Cerebellum (tissue), 4 donors: ENCODE measurements at places on chromosomes 6 and 20.

- DNase-seq = no peak
These were observed 37.6 kb upstream of the CHMP4B start for GRCh38 chr20:33773412-33774089.

- DNase-seq = no peak
These were observed 40.3 kb downstream of the KIF6 start for GRCh38 chr6:39684790-39685488.

GRCh38 chr6:9606435-9607134 lies 808.3 kb downstream of the TFAP2A start:
- DNase-seq = no peak

DNA sequence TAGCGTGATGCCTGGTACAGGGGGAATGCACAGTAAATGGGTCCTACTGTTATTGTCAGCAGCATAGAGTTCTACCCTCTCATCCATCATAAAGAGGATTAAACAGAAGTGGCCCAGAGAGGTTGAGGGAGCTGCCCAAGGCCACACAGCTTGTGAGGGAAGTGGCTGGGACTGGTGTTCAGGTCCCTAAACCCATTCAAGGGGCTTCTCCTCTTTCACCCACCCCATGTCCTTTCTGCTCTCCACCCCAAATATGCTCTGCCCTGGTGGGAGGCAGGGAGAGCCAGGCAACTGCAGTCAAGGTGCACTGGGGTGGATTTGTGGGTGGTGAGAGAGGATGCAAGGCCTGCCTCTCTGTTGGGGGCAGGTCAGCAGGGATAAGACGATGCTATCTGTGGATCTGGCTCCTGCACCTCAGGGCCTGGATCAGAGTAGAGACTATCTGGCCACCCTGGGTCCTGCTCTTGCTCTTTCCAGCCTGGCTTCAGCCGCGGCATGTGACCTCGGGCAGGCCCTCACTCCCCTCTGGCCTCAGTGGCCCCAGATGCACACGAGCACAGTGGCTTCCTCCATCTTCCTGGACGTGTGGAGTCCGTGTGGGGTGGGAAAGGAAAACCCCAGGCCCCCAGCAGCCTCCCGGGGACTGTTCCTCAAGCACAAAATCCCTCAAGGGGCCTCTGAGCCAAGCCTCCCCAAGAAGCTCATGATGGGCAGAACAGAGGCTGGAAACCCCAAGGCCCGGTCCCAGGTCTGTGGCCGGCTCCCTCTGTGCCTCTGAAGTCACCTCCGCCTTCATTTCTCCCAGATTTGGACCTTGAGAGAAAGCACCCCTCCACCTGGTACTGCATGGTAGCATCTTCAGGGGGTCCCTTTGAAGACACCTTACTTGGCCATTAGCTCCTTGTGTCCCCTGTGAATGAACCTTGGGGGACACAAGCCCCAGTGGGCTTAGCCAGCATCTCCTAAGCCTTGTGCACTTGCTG lies 3.4 kb upstream of the BPIFB6 start:
- DNase-seq = no peak

DNA sequence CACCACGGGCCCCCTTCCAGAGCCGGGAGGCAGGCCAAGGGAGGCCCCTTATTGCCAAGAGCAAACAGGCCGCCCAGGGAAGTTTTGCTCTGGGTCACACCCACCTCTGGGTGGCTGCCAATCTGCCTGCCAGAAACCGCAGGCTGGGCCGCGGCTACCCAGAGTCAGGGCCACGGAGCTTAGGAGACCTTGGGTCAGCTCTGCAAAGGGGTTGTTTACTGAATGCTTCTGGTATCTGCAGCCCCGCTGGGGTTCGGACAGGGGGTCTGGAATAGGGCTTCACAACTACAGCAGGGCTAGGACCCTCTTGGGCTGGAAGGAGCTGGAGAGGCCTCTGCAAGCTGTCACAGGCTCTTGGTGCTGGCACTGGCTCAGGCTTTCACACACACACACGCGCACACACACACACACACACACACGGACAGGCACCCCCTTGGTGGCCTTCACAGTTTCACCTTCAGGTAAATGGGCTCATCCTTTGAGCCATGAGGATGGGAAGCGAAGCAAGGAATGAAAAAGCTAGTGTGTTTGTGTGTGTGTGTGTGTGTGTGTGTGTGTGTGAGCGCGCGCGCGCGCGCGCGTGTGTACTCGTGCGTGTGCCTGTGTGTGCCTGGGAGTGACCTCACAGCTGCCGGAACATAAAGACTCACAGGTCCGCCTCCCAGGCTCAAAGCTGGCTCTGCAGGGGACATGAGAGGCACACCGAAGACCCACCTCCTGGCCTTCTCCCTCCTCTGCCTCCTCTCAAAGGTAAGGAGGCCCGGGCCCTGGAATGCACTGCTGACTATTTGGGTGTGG lies at the start of gene CCN5:
Gene CCN5 (plus strand): TSS at position 669 of the 798 bp plus-strand sequence. CDS start 22 bp downstream, at position 691.
- peak; percentile 26 for DNase-seq

- no peak for DNase-seq
These were observed 134.8 kb downstream of the DTNBP1 start for GRCh38 chr6:15527838-15528617.

DNA sequence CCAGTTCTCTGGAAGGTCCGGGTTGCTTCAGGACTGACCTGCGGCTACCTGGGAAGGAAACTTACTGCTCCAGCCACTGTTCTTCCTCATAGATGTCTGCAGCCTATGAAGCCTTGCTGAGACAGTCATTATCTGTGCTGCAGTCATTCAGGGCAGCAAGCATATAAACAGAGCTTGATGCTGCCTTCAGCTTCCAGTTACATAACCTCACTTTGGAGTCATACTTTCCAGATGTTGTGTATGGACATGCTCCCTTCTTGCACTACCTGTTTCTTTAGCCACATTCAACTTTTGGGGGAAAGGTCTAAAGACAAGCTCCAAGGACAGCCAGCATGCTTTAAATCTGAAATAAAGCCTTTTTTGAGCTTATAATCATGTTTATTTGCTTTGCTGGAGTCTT lies 98.1 kb downstream of the SLC24A3 start:
- no peak for DNase-seq

- no peak for DNase-seq
These were observed 37.7 kb downstream of the ZBTB9 start for GRCh38 chr6:33492093-33492492.

GRCh38 chr6:106082735-106083398 lies 3.3 kb upstream of the PRDM1 start:
- no peak for DNase-seq

DNA sequence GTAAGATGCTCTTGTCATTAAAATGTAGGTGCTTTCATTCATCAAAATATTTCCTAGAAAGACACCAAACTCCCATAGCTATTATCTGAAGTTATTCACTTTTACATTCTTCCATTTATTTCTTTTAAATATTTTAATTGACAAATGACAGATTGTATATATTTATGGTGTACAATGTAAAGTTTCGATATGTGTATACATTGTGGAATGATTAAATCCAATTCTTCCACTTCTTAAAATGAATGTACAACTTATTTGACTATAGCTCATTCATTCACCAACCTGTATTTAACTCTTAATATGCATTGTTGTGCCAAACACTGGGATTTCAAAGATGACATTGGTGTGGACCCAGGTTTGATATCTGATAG lies 41.0 kb downstream of the CCN2 start:
- DNase-seq = no peak

- no peak for DNase-seq
These were observed 50.4 kb downstream of the GNAS-AS1 start for GRCh38 chr20:58800134-58800871.

DNA sequence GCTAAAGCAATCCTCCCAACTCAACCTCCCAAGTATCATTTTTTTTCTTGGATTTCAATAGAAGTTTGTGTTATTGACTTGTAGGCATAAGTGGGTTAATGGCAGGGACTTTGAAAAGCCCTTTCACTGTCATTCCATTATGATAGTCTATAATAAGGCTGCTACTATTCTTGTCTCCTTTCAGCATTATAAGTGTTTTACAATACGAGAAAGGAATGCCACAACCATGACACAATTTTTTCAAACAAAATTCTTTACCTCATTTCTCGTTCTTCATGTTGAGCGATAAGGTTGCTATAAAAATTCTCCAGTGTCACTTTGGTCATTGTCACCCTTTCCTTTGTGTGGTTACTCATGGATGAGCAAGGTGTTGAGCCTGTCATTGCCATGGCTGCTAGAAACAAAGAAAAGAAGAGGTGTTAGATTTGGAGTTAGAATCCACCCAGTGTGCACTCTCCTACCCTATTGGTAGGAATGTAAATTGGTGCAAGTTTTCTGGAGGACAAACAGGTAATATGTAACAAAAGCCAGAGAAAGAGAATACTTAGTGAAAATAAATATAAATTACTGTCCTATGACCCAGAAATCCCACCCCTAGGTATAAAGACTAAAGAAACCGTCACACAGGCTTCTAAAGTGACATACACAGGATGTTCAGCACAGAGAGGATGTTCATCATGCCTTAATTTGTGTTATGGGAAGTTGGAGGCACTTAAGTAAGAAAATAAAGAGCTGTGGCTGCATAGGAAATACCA lies 7.3 kb downstream of the STK38 start:
- no peak for DNase-seq

GRCh38 chr6:131163886-131164285 lies 28.6 kb downstream of the AKAP7 start:
- no peak for DNase-seq

DNA sequence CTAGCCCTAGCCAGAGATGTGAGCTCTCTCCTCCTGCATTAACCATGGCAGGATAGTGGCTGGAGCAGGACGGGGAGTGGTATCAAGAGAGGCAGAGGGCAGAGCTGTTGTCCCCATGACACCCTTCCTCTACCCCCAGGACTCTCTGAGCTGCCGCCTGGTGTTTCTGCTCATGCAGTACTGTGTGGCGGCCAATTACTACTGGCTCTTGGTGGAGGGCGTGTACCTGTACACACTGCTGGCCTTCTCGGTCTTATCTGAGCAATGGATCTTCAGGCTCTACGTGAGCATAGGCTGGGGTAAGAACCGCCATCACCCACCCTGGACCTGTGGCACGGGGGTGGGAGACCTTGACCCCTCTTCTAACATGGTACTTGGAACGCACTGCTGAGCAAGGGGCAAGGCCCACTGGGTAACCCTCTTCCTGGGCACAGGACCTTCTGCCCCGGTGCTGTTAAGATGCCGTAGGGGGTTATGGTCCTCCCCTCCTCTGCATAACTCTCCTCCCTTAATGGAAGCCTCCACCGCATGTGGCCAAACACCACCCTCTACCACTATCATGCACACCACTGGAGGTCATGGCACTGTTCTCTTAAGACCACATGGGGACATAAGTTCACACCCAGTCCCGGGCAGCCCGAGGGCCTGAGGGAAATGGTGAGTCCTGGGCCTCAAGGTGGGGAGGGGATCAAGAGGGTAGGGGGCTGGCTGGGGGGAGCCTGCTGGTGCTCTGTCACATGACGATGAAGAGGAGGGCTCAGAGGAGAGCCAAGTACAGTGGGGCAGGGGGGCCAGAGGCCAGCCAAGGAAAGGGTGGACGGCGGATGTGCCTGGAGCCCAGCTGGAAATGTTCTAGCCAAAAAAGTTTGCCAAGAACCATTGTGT lies 25.1 kb downstream of the GLP1R start:
- no peak for DNase-seq
